Stimulated activated CD4-positive, alpha-beta T cell treated with anti-CD3 and anti-CD28 coated beads, Interleukin-2, amount 100 ng/mL, for 24 hours (primary cell): ENCODE measurements at places on chromosomes 5 and 9.

DNA sequence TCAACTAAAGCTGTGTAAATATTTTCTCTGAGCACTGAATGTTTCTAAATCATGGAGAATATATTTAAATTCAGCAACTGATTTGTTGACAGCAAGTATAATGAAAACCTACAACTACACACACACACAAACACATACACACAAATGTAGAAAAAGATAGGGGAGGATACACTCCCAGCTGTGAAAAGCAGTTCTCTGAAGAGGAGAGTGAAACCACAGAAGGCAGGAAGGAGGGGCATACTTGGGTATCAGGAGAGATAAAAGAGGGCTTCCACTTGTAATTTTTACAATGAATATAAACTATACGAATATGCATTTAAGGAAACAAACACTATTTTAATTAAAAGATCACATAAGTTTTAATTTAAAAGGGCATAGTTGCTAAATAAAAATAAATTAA, 227.8 kb upstream of the SLC24A2 start:
- no peak for DNase-seq

DNA sequence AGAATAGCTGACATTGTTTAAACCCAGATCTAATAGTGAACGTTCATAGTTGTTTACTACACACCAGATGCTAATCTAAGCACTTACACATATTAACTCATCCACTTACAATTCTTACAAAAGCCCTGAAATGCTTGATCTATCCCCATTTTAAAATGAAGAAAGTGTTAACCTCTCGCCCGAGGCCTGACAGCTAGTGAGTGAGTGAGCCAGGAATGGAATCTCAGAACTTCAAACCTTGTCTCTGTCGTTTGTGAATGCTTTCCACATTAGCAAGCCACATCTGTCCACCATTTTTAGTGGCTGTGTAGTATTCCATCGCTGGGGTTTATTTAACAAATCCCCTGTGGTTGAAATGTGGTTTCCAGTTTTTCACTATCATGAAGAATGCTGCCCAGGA, 24.9 kb upstream of the NEURL1B start:
- no peak for DNase-seq

- no peak for DNase-seq
Measured at GRCh38 chr9:95385521-95385920, 68.0 kb upstream of the FANCC start.

- DNase-seq, result no peak
Measured at GRCh38 chr5:75847561-75848021, 130.4 kb upstream of the POC5 start.

DNA sequence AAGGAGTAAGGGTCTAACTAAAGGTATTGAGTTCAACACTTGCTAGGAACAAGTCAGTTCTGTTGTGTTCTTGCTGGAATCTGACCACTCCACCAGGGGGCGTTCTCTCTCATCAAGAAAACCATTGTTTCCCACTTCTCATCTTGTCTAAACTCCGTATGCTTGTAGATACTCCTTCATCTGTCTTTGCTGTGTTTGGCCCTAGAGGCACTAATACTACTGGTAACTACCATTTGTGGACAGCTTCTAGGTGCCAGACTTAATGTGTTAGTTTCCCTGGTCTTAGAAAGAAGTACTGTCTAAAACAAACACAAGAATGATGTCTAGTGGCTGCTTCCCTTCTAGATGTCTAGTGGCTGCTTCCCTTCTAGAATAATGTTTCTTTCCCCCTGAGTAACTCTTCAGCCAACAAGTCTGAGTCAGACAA, 18.7 kb upstream of the PTPDC1 start:
- peak; percentile 81 for DNase-seq

- DNase-seq, result no peak
Measured at GRCh38 chr9:127086771-127087170, 35.7 kb downstream of the ANGPTL2 start.

DNA sequence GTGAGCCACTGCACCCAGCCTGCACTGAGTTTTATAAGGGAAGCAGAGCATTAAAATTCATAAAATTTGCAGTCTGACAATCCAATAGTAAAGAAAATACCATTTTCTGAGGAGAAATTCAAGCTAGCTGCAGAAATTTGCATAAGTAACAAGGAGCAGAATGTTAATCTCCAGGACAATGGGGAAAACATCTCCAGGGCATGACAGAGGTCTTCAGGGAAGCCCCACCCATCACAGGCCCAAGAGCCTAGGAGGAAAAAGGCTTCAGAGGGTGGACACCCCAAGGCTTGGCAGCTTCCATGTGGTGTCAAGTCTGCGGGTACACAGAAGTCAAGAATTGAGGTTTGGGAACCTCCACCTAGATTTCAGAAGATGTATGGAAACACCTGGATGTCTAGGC, 37.6 kb upstream of the MELK start:
- DNase-seq, result no peak

DNA sequence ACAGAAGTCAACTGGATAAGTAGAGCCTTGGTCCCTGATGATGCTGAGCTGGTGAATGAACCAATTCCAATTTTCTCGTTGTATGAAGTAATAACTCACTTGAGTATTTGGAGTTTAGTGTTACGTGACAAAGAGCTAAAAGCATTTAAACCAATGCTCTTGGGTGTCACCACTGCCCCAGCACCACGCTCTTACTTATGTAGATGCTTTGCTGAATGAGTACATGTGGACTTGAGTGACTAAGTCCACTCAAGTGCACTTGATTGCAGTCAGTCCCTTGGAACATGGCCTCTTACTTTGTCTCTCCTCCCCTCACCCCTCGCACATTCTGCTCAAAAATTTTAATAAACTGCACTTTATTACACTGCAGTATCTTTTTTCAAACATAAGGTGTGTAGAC, 184.0 kb downstream of the MAN2A1 start:
- no peak for DNase-seq

- DNase-seq, result no peak
Measured at GRCh38 chr9:9498846-9499245, 1114.0 kb downstream of the PTPRD start.

- DNase-seq, result no peak
Measured at GRCh38 chr5:69010476-69010875, 83.3 kb upstream of the SLC30A5 start.

GRCh38 chr9:8823131-8823895, 1023.7 kb upstream of the DMAC1 start:
- DNase-seq, result no peak

GRCh38 chr9:119775410-119775809, 406.2 kb upstream of the BRINP1 start:
- no peak for DNase-seq

GRCh38 chr5:154042766-154043165, 4.0 kb downstream of the MFAP3 start:
- no peak for DNase-seq

DNA sequence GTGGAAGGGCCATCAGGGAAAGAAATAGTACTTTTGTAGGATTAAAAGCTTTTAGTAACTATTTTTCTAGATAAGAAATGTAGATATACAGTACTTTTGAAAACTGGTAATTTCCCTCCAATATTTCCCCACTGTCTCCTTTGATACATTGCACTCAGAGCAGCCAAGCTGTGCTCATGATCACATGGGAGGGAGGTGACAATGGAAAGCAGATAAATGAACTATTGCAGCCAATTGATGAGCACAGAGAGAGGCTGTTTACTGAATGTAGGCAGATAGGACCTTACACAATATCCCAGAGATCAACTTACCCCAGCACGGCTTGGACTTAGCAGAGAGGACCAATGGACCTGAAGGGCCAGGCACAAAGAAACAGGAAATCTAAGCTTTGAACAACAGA, 178.0 kb upstream of the NREP start:
- DNase-seq, result no peak

DNA sequence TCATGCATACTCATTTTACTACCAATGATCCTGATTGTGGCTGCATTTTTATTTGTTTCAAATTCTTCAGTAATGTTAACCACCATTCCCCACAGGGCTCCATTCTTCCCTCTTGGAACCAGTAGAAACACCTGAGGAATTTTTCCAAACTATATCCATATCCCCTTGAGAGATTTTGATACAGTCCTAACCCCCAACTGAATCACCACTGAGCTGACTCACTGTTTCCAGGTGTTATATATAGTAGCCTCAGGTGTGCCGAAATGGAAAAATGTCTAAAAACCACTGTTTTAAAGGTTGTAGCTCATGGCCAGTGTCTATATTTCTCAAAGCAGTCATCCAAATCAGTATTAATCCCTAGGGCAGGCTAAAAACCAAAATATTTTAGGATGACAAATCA, 85.2 kb downstream of the MRPS27 start:
- DNase-seq, result no peak
